Naive thymus-derived CD4-positive, alpha-beta T cell (primary cell): ENCODE measurements at places on chromosomes 5 and 9.
A peak's percentile ranks its signal among the peaks of the same experiment; 100 is the strongest.

GRCh38 chr9:5608298-5609225 is 20.3 kb upstream of the RIC1 start:
- no peak for DNase-seq

GRCh38 chr9:125984461-125984860 is 237.3 kb downstream of the PBX3 start:
- DNase-seq: no peak

GRCh38 chr9:95297316-95297715 is 20.2 kb downstream of the FANCC start:
- DNase-seq: no peak

DNA sequence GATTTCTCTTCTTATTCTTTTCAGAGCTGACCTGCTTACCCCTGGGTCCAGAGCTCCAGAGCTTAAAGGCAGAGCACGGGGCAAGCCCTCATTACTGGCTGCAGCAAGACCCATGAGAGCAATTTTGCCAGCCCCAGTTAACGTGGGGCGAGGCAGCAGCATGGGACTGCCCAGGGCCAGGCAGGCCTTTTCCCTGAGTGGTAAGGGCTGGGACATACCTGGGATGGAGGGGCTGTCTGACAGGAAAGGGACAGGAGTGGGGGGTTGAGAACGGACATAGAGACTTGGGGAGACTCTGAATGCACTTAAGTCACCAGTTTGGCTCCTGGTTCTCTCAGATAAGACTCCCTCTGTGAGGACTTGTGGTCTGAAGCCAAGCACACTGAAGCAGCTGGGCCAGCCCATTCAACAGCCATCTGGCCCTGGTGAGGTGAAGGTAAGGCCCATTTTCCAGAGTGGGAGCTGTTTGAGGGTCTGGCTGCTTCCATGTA is 26.2 kb downstream of the HMGXB3 start:
- DNase-seq: no peak

DNA sequence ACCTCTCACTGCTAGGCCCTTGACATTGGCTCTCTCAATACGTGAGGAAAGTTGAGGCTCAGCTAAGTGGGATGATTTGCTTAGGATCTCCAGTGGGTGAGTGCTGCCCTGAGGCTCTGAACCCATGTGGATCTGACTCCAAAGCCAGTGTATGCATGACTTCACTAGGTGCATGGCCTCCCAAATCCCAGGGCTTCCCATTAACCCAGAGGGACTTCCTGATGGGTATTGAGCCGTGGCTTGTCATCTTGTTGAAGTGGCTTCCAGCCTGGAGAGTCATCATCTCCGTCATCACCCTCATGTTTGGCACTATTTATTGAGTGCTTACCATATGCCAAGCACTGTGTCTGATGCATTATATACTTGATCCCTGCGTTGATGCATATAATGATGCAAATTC is 37.3 kb upstream of the TEX48 start:
- no peak for DNase-seq

- DNase-seq: no peak
Measured at GRCh38 chr5:17734011-17734410, 99.8 kb downstream of the TAF11L14 start.

DNA sequence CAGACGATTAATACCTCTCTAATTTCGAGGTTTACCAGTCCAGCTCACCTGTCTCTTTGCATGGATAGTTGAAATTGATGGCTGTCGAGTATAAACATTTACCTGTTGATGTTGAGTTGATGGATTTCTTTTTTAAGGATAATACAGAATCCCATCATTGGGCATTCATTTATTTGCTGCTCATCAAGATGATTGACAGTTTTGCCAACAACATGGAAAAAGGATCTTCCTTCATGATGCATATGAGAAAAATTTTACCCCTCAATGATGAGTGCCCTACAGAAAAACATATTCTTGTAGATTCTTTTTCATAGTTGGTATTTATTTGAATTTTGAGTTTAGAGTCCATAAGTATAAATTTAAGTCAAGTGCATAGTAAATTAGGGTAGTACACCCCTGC is 59.2 kb downstream of the ZCCHC7 start:
- no peak for DNase-seq

DNA sequence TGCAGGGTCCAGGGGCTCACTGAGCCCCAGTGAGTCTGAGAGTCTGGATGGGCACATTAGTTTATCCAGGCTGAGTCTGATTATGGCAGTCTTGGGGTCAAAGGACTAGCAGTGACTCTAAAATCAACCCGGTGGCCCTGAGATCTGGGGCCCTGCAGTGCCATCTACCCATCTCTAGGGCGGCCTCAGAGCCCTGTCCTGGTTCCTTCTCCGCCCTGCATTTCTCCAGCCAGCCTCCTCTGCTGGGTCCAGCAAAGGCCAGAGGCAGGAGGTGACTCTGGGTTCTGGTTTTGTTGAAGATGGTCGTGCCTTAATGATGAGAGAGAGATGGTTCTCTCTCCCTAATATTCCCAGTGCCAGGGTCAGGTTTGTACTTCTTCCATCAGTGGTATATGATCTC is 15.0 kb downstream of the DCANP1 start:
- no peak for DNase-seq

DNA sequence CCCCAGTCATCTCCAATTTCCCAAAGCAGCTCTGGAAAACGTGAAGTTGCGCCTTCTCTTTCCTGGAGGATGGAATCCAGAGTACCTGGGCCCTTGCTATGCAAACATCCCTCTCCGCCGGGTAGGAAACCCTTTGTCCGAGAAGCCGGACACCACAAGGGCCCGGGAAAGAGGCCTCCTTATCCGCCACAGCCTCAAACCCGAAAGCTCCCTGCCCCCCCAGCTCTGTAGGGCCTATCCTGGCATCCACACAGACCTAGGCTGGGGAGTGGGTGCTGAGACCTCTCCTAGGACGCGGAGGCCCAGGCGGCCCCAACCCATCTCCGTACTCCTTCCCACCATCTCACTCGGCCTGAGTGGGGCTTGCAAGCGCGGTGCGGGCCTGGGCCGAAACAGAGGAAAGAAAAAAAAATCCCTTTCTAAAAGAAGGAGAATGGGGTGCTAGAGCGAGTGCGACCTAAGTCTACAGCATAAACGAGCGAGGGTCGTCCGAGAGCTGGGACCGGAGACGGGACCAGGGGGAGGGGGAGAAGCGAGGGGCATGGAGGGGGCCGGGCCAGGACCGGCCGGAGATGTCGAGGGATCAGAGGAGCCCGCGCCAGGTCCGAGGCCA is 624 bp downstream of the FBXW11 start:
- DNase-seq: peak; percentile 23

- DNase-seq: no peak
Measured at GRCh38 chr5:1652873-1653697, 129.3 kb upstream of the LPCAT1 start.

GRCh38 chr5:136330353-136331038 is 34.8 kb downstream of the TRPC7 start:
- DNase-seq: no peak

GRCh38 chr9:124427281-124427680 is 12.0 kb upstream of the PSMB7 start:
- no peak for DNase-seq

GRCh38 chr9:120874226-120875194 is 2.5 kb downstream of the PHF19 start:
- DNase-seq: no peak

DNA sequence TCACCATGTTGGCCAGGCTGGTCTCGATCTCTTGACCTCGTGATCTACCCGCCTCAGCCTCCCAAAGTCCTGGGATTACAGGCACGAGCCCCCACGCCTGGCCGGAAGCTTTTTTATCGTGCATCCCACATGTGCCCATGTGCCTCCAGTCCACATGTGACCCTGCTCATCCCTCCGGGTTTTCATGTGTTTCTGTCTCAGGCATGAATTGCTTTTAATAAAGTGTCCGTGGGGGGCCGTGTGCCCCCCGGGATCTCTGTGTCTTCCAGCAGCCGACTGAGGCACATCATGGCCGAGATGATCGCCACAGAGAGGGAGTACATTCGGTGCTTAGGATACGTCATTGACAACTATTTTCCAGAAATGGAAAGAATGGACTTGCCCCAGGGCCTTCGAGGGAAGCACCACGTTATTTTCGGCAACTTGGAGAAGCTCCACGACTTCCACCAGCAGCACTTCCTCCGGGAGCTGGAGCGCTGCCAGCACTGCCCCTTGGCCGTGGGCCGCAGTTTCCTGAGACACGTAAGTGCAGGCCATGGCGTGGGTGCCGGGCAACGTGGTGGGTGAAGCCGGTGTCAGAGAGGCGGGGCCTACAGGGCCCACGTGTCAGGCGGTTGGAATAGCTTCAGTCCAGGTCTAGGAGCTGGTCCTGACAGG is 22.1 kb upstream of the LRRC14B start:
- DNase-seq: no peak

DNA sequence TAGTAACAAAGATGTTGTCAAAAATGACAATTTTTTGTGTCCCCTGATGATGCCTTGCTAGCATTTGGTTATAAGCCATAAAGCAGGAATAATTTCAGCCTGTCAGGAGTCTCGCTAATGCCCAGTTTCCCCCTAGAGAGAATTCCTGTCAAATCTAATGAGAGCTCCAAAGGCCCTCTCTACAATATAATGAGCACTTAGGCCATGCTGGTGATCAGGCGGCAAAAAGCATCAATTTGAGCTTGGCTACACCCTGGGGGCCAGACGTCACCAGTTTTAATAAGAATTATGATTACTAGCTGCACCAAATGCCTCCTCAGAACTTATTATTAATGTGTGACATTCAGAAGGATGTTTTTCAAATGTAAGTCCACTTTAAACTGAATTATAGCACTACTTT is 6.1 kb downstream of the TLE1 start:
- no peak for DNase-seq

GRCh38 chr9:4812858-4813257 is 20.1 kb downstream of the RCL1 start:
- DNase-seq: no peak

DNA sequence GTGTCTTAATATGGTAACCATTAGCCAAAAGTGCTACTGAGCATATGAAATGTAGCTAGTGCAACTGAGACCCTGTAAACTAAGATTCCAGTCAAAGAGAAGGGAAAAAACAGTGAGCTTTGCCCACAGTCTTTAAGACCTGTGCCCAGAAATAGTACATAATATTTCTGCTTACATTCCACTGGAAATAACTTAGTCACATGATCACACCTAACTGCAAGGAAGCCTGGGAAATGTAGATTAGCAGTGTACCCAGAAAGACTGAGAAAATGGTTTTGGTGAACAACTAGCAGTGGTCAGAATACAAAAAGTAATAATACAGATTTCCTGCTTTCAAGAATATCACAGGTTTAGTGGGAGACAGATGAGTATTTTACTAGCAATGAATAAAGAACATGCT is 2.5 kb upstream of the CPLANE1 start:
- DNase-seq: no peak

DNA sequence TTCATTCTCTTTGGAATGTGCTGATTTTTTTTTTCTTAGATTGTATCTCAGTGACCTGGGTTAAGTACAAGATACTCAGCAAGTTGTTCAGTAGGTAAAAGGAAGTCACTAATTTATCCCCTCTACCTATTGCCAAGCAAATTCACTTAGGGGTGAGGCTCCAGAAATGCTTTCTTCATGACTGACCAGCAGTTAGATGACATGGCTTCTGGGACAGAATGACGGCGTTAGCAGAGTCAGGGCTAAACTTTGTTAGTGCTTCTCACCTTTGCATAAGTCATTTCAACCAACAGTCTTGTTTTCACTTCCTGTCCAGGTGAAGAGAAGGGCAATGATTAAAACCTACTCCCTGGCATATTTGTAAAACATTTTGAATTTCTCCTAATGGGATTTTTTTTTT is 20.2 kb upstream of the MTAP start:
- no peak for DNase-seq

- DNase-seq: no peak
Measured at GRCh38 chr5:38872826-38873225, 27.0 kb downstream of the OSMR start.

DNA sequence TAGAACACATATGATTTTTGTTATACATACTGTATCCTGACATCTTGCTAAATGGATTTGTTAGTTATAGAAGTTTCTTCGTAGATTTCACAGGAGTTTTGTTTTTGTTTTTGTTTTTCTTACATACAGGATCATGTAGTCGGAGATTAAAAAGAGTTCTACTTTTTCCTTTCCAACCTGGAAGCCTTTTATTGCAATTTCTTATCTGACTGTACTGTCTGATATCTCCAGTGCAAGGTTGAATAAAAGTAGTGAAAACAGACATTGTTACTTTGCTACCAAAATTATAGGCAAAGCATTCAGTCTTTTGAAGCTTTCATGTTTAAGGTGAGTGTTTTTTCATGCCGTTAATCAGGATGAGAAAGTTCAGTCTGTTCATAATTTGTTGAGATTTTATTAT is 117.4 kb upstream of the PRSS3 start:
- no peak for DNase-seq

GRCh38 chr5:57408714-57409113 is 73.9 kb downstream of the ACTBL2 start:
- DNase-seq: no peak

- DNase-seq: no peak
Measured at GRCh38 chr9:37618817-37619216, 26.4 kb upstream of the TOMM5 start.

DNA sequence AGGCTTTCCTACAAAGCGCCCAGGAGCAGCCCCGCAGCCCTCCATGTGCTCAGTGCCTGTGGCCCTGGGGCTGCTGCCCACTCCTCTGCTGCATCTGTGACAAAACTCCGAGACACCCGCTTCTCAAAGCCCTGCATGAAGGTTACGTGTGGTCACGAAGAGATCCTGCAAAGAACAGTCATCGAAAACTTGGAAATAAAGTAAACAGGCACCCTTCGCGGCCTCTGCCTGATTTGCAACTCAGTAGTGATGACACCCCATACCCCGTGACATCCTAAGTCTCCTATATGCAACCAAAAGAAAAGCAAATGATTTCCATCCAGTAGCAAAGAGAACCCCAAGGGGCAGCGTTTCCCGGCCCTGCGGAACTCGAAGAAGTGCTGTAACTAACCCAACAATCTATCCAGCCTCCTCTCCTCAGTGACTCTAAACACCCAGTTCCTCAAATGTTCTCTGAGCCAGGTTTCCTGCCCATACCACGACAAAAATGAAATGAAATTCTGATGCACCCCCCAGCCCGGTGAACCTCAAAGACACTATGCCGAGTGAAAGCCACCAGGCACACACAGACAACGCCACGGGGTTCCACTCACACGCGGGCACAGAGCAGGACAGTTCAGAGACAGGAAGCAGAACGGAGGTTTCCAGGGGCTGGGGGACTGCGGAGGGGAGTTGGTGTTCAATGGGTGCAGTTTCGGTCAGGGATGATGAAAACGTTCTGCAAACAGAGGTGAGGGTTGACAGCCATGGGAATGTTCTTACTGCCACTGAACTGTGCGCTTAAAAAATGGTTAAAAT is 19.0 kb downstream of the NACC2 start:
- no peak for DNase-seq

DNA sequence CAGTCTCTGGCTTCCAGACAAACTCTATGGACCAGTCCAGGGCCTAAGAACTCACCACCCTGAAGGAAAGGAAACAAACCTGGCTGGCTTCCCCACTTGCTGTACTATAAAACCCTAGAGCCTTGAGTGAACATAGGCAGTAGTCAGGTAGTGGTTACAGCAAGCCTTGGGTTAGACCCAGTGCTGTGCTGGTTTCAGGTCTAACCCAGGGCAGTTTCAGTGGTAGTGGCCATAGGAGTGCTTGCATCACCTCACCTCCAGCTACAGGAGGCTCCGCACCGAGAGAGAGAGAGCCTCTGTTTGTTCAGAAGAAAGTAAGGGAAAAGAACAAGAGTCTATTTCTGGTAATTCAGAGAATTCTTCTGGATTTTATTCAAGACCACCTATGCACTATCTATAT is 714.1 kb upstream of the CDH10 start:
- DNase-seq: no peak
